ENCODE measurements at places on chromosomes 5 and 9.

- DNase-seq: no peak
Observed at GRCh38 chr9:69548681-69549080, 123.5 kb downstream of the APBA1 start.

- no peak for DNase-seq
Observed at GRCh38 chr5:179124853-179125788, 64.9 kb downstream of the ZNF354C start.

- DNase-seq: no peak
Observed at GRCh38 chr5:154601014-154601413, 123.0 kb upstream of the HAND1 start.

GRCh38 chr5:127083711-127084110, 10.4 kb upstream of the C5orf63 start:
- DNase-seq: no peak

DNA sequence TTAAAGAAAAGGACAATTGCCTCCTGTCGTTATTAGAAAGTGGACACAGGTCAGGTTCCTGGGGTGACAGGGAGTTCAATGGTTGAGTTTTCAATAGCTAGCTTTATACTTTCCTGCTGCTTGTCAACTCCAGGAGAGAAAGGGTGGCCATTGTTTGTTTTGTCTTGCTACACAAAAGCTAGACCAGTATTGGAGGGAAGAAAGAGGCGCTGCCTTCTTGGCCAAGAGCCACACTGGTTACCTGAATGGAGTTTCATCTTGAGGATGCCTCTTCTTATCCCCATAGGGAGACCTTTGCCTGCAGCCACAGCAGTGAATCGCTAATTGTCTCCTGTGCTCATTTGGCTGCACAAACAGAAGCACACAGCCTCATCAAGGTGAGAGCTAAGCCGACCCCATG, 279.4 kb upstream of the GRIA1 start:
- no peak for DNase-seq

DNA sequence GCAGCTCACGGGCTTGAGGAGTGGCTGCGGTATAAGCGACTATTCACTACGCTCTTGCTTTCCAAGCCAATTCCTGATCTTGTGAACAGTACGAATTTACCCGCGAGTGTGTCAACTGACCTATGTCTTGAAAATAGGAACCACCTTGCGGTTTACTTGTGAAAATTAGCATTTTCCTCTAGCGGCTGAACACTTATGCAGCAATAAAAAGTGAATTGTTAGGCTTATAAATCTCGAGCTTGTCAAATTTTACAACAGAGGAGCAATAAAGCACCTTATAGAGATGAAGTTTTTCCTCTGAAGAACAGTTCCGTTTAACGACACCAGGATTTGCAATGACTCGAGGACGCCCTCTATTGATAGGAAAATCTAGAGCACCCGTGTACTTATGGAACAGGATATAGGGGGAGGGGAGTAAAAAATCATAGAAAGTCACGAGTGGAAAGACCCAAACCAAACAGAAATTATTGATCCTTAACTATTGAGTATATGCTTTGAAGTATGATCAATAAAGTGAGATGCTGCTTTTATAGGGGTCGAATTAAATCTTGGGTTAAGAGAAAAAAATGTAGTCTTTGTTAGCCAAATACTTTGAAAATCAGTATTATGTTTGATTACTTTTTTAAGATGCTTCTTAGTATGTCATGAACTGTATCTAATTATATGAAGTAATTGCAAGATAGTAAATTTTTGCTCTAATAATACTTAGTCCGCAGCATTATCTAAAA, 1.9 kb upstream of the RGMB start:
- DNase-seq: peak; percentile 38

GRCh38 chr5:83099445-83099844, 22.1 kb downstream of the XRCC4 start:
- no peak for DNase-seq

- peak; percentile 40 for DNase-seq
Observed at GRCh38 chr5:150159741-150160179, 4.1 kb upstream of the PDGFRB start.

DNA sequence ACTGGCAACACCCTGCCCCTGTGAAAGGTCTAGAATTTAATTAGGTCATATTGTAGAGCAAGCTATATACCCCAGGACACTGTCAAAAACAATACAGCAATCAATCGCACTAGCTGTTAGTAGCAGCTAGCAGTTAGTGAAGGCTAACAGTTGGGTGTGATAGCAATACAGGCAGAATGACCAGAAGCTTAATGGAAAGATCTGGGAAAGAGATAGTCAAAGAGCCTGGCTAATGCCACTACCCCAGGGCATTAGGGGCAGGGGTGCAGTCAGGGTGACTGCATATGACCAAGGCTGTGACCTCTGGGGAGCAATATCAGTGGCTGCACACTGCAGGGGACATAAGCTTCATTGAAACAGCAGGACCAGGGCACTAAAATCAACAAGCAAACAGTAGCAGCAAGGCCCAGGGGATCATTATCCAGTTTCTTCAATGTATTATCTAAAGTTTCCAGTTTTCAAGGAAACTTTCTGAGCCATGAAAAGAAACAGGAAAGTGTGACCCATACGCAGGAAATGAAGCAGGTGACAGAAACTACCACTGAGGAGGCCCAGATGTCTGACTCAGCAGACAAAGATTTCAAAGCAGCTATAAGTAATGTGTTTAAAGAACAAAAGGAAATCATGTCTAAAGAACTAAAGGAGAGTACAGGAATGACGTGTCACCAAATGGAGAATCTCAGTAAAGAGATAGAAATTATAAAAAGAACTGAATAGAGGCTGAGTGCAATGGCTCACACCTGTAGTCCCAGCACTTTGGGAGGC, 82.4 kb downstream of the ZNF354C start:
- DNase-seq: no peak

DNA sequence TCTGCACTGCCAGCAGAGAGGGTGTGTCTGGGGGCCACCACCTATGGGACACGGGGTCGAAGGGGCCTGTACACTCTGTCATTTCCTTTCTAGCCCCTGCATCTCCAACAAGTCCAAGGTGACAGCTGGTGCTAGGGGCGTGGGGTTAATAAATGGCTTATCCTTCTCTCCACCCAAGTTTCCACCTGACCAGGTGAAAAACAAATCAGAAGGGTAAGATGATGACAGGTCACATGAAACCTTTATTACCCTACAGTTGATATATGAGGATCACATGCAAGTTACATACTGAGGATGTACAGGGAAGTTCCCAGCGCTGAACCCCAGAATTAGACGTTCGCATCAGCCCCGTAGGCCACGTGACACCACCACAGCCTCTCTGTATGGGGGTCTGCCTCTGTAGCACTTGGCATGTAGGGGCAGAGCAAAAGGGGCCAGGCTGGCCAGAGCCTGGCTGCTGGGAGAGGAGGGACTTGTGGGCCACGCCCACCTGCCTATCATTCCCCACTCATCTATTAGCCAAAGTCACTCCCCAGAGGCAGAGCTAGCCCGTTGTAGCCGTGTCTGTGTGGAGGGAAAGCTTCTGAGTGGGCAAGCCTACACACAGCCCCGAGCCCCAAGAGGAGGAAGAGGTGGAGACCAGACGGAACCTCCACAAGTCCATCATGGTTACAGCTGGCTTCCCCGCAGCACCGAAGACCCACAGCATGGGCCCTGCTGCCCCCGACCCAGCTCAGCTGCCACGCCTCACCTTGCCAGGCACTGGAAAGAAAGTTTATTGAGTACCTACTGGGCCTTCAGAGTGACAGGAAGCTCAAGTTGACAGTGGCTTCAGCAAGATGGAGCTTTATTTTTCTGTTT, 2.2 kb downstream of the TMEM141 start:
- no peak for DNase-seq

DNA sequence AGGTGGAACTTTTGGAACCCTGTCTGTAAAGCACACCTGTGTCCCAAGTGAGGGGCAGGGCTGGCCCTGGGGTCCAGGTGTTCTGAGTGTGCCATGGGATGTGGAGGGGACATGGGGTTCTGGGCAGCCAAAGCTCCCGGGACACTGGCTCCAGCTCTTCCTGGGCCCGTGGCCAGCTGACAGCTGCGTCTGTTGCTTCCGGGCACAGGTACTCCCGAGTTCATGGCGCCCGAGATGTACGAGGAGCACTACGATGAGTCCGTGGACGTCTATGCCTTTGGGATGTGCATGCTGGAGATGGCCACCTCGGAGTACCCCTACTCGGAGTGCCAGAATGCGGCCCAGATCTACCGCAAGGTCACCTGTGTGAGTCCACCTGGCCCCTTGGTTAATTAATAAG, 50.7 kb downstream of the WNK2 start:
- DNase-seq: peak; percentile 45

DNA sequence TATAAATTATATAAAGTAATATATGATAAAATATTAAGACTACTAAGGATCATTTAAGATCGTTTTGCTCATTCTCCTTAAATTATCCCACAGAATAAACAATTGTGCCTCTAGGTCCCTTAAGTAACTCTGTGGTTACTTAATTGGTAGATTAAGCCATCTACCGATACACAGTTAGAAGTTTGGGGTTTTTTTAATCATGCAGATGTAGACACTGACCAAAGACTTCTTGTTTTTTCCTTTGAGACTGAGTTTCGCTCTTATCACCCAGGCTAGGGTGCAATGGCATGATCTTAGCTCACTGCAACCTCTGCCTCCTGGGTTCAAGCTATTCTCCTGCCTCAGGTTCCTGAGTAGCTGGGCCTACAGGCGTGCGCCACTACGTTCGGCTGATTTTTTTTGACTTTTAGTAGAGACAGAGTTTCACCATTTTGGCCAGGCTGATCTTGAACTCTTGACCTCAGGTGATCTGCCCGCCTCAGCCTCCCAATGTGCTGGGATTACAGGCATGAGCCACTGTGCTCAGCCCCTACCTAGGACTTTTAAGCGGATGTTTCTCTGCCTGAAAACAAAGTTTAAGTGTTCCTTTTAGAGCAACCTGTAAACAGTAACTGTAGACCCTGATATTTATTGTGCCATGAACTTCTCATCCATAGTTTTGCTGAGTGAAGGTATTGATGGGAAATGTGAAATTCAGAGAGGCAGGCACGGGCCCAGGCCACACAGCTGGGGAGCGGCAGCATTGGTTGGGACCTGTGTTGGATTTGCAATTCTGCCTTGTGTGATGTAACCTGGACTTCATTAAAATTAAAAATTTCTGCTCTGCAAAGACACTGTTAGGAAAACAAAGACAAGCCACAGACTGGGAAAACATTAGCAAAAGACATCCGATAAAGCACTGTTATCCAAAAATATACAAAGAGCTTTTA, 11.6 kb downstream of the CEL start:
- DNase-seq: no peak

GRCh38 chr9:124202447-124202971, 55.2 kb upstream of the NEK6 start:
- no peak for DNase-seq

DNA sequence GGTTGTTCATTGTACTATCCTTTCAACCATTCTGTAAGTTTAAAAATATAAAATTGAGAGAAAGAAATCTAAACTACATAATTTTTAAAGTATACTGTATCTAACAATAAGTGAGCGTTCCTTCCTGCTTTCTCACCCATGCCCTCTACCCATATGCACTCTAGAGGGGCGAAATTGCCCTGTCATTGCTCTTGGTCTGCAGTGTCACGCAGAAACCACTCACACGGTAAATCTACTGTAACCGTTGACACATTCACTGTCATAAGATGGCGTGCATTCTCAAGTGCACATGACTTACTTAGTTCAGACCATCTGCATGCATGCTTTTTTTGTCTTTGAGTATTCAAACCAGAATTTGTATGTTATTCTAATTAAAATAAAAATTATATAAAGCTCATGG, 55.7 kb upstream of the NIPBL start:
- no peak for DNase-seq

DNA sequence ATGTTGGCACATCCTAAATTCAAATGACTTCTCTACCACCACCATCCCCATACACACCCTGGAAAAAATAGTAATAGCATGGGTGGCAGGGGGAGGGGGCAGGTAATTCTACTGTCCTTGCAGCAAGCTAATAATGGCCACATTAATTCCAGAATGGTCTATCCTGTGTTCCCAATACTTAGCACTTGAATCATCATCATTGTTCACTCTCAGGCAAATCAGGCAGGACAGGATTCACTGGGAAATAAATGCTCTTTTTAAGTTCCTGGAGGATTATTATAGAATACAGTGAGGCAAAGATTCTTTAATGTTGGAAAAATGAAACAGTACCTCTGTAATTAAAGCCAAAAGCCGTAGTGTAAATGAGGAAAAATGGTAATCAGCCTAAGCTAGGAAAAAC, 254.5 kb downstream of the ARRDC3 start:
- no peak for DNase-seq

DNA sequence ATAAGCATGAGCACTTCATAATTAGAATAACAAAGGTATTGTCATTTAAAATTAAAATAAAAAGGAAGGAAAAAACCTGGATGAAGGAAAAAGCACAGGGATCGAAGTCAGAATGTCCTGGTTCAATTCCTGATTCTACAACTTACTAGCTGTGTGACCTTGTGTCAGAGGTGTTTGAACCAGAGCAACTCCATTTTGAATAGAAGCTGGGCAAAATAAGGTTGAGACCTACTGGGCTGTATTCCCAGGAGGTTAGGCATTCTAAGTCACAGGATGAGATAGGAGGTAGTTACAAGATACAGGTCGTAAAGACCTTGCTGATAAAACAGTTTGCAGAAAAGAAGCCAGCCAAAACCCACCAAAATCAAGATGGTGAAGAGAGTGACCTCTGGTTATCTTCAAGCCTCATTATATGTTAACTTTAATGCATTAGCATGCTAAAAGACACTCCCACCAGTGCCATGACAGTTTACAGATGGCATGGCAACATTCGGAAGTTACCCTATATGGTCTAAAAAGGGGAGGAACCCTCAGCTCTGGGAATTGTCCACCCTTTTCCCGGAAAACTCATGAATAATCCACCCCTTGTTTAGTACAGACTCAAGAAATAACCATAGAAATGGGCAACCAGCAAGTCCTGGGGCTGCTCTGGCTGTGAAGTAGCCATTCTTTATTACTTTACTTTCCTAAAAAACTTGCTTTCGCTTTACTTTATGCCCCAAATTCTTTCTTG, 412.7 kb downstream of the PIK3R1 start:
- DNase-seq: no peak

DNA sequence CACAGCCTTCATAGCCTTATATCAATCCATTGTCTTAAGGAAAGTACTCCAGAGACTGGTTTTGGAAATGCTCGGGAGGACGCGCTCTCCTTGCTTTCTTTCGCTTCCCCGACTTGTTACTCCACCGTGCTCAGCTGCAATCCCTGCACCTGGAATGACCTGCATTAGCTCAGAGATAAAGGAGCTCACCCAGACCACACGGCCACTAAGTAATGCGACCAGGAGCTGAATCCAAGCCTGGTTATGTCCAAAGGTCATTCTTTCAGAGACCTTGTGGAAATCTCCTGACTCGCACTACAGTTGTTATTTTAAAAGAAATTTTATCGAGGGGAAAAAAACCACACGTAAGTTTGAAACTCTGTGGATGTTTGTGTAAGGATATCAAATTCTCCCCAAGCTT, 135.3 kb upstream of the DPYSL3 start:
- no peak for DNase-seq

GRCh38 chr9:36487482-36488388, 85.0 kb upstream of the MELK start:
- DNase-seq: peak; percentile 76

GRCh38 chr5:1975898-1976765, 93.4 kb upstream of the IRX4 start:
- no peak for DNase-seq
